ENCODE measurements at places on chromosomes 16 and 17.

DNA sequence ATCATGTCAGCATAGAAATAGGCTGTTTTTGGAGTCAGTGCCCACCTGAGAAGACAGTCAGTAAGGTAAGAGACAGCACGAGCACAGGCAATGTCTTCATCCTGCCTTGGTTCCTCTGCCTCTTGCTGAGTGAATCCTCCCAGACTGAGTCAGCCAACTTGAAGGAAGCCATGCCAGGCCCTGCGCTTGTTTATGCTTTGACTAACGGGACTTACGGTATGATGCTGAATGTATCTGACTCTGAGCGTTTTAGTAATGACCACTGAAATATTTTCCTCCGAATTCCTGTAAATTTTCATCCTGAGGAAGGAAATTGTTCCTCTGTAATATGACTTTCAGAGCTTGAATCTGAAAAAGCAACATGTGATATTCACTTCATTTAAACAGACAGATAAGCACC is 18.0 kb downstream of the C17orf67 start:
- no peak for DNase-seq

- DNase-seq, result no peak
Observed at GRCh38 chr17:43841282-43841681, 5.7 kb upstream of the CD300LG start.

DNA sequence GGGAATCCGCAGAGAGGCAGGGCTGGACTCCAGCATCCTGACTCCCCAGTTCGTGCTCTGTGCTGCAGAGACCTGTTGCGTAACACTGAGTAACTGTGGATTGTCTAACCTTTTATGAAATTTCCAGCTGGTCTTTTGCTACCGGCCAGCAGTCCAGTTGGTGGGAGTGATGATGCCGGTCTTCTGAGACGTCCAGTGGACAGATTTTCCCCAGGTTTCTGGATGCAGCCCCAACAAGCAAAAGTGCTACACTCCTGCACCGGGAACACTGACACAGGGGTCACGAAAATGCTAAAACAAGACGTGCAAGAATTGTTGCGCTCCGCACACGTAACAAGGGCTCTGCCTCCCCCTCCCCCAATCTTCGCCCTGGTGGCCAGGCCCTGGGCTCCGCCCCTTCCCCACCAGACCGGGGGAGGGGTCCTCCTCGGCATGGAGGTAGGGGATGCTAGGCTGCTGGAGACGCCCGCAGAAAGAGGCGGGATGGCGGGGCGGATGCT is 701 bp upstream of the MRC2 start:
- DNase-seq, result no peak

GRCh38 chr16:53832896-53833544 is 129.1 kb downstream of the FTO start:
- DNase-seq, result no peak

- no peak for DNase-seq
Observed at GRCh38 chr17:8072729-8073461, 14.6 kb downstream of the ALOX12B start.

GRCh38 chr16:58378401-58378800 is 13.9 kb upstream of the GINS3 start:
- no peak for DNase-seq

DNA sequence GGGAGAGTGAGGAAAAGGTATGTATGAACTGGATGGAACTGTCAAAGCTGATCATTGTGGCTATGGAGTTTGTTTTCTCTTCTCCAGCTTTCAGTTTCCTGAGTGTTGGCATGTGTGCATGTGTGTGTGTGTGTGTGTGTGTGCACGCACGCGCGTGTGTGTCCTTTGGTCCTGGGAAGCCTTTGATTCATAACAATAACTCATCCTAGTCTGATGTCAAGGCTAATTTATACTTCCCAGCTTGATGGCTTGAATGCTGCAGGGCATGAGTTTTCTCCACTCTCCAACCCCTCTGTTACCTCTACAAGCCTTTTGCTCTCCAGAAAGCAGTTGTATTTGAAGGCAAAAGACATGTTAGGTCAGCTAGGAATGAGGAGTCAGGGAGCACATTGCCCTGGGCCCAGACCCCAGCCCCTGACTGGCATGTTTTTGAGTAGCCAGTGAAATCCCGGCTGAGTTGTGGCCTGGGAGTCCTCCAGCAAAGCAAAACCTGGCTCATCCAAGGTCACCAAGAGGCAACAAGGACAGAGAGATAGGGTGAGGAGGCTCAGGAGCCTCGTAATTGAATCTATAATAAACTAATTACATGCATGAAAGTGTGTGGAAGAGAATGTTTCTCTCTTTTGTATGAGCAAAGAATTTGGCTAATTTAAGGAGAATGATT is 8.9 kb upstream of the CDC42EP4 start:
- DNase-seq, result no peak

All from HCT116 (cell line).